ENCODE measurements at places on chromosomes 5 and 9.

GRCh38 chr9:126933334-126933980, 18.9 kb downstream of the RALGPS1 start:
- no peak for DNase-seq

- no peak for DNase-seq
Observed at GRCh38 chr5:97888439-97888838, 705.4 kb upstream of the RIOK2 start.

- DNase-seq, result no peak
Observed at GRCh38 chr5:35879096-35879495, 22.4 kb downstream of the IL7R start.

DNA sequence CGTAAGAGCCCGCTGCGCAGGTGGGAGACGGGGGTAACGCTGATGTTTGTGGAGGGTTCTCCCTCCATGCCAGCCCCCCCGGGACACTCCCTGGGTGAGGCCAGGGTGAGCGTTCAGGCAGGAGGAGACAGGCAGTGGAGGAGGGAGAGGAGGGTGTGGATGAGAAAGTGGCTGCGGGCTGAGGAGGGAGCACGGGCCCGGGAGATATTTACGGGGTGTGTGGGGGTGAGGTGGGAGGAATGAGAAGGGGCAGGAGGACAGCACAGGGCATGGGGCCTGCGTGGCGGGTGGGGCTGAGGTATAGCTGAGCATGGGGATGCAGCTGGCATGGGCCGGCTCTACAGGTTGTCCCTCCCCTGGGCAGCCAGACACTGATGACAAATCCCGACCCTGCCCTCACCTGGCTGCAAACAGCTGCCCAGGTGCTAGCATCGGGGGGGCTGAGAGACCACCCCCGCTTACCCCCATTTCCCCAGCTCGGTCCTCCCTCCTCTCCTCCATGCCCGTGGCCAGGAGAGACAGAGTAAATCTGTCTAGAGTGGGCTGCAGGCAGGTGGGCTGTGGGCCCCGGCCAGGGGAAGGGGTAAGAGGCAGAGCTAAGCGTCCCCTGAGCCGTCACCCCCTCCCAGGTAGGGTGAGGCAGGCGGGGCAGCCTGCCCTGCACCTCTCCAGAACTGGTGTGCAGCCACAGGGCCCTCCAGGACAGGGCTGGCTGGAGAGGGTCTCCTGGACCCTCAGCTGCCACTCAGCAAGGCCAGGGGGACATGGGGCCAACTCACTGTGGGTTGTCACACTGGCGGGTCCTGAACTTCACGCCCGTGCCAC, 79.2 kb downstream of the ZNF354C start:
- no peak for DNase-seq

GRCh38 chr5:107322936-107323335, 347.8 kb downstream of the EFNA5 start:
- no peak for DNase-seq

DNA sequence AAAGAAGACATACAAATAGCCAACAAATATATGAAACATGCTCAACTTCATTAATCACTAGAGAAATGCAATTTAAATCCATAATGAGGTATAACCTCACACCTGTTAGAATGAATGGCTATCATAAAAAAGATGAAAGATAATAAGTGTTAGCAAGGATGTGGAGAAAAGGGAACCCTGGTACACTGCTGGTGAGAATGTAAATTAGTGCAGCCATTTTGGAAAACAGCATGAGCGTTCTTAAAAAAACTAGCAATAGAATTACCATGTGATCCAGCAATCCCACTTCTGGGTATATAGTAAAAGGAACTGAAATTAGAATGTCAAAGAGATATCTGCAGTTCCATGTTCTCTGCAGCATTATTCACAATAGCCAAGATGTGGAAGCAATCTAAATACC, 64.2 kb upstream of the CEP78 start:
- no peak for DNase-seq

- no peak for DNase-seq
Observed at GRCh38 chr5:34563931-34564709, 92.0 kb upstream of the RAI14 start.

GRCh38 chr9:129318121-129319075, 140.3 kb upstream of the IER5L start:
- no peak for DNase-seq

- peak; percentile 77 for DNase-seq
Observed at GRCh38 chr5:176621661-176622079, 8.7 kb downstream of the SNCB start.

DNA sequence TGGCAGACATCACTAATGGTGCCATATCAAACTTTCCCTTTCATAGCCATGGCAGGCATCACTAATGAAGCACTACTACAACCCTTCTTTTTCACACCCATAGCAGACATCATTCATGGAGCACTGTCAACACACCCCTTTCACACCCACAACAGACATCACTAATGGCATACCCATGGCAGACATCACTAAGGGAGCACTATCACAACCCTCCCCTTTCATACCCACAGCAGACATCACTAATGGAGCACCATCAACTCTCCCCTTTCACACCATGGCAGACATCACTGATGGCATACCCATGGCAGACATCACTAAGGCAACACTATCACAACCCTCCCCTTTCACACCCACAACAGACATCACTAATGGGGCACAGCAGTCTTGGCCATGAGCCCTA, 33.7 kb downstream of the LAMC3 start:
- DNase-seq, result no peak

DNA sequence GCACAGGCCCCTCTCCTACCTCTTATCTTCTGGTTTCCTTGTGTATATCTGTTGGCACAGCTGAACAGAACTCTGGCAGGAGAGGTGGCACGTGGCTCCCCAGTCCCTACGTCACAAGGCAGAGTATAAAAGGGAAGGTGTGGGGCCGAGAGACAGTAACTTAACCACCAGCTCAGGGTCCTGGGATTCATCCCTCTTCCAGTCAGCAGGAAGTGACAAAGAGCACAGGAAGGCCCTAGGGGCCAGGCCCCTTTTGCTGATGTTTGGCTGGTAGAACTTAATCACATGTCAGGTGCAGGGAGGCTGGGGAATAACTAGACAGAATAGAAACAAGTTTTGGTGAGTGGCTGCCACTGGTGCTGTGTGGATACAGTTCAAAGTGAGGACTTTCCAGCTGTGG, 4.5 kb upstream of the ICE1 start:
- DNase-seq, result no peak

GRCh38 chr5:6431214-6432195, 17.2 kb upstream of the UBE2QL1 start:
- DNase-seq, result no peak

- peak; percentile 11 for DNase-seq
Observed at GRCh38 chr5:1058988-1059883, 50.6 kb downstream of the NKD2 start.

DNA sequence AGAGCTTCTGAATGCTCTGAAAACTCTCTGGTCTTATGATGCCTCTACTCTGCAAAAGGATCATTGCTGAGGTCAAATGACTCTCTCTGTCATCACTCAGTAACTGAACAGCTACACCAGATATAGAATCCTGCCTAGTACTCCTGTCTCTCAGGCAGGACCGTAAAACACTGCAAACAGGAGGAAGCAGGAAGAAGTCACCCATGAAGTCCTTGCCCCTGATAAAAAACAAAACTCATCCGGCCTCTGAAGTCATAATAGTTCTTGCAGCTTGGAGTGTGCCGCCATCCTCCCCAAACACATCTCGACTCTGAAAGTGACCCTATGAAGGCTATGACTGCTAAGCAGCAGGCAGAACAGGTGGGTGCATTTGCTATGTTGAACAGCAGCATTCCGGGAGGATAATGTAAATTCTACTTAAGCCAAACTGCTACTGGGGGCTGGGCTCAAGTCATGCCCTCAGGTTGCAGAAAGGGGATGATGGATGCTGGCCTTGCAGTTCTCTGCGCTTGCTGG, 81.9 kb upstream of the FAM169A start:
- DNase-seq, result no peak

- no peak for DNase-seq
Observed at GRCh38 chr5:91190314-91190690, 192.8 kb downstream of the ARRDC3 start.

GRCh38 chr5:41843456-41844370, 26.5 kb downstream of the OXCT1 start:
- no peak for DNase-seq
